ENCODE measurements at places on chromosomes 7 and 10.

DNA sequence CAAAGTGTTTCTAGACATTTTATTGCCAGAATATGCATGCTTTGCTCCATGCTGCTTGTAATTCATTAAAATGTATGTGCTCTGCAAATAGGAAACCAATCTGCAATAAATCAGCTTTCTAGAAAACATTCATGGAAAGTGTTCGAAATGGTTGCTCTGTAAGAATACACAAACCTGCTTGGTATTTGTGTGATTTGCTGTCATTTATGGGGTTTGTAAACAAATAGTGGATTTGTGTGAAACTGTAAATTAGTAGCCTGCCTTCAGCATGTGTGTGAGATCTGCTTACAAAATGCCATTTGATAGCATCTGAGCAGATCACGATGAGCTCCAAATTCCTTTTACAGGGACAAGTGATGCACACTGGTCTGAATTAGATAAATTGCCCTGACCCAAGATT lies 219.0 kb upstream of the CSTF2T start:
- DNase-seq: no peak

- no peak for DNase-seq
Measured at GRCh38 chr10:117552156-117552631, 9.6 kb downstream of the EMX2 start.

- DNase-seq: no peak
Measured at GRCh38 chr7:2737771-2738540, 50.0 kb downstream of the AMZ1 start.

DNA sequence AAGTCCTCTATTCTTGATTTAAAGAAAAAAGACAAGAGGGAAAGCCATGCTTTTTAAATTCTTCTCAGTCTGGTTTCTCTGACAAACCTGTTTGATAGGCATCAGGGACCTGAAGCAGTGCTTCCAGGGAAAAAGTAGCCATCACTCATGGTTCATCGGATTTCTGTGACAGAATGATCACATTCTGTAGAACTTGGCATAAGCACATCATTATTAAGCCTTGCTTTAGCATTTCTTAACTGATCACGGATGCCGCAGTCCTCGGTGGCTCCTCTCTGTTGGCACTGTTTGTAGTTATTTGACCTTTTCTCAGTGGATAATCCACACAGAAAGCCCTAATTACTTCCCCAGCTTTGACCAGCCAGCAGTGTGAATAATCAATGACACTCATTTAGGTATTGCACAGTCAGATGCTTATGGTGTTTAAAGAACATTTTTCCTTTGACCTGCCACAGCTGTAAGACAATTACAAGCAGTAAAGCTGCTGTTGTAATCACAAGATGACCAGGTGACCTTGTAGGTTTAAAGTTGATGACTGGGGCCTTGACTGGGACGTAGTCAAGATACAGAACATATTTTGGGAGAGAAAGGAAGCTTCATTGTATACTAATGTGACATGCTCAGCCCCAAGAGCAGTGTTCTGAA lies 64.4 kb upstream of the SKAP2 start:
- no peak for DNase-seq

- DNase-seq: no peak
Measured at GRCh38 chr10:119286516-119286915, 79.1 kb downstream of the GRK5 start.

DNA sequence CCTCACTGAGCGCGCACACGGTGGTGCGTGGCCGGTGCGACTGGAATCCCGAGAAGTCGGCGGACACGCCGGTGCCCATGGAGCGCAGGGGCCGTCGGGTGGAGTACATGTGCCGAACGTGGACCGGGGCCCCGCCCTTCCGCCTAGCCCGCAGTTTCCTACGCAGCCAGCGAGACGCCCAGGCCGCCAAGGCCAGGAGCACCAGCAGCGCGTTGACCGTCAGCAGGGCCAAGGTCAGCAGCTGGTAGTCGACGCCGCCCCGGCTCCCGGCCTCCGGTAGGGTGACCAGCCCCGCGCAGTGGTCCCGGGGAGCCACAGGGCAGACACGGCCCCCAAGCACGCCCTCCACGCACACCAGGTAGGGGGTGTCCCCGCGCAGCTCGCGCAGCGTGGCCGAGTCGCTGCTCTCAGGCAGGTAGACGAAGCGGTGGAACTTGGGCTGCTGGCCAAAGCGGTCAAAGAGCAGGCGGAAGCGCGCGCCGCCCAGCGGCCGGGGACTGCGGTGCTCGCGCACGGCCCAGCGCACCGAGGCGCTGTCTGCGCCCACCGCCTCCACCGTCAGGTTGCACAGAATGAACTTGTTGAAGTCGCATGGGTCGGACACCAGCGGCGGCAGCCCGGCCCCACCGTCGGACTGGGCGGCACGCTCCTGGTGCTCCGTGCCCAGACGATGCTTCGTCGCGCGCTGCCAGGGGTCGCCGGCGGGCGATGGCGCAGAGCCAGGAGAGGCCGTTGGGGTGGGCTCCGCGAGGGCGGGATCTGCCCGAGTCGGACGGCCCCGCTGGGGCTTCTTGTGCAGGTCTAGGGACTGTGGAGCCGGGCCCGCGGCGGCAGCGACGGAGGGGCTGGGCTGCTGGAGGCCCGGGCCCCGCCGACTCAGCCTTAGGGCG lies 2.2 kb downstream of the TRIL start:
- peak; percentile 75 for DNase-seq

DNA sequence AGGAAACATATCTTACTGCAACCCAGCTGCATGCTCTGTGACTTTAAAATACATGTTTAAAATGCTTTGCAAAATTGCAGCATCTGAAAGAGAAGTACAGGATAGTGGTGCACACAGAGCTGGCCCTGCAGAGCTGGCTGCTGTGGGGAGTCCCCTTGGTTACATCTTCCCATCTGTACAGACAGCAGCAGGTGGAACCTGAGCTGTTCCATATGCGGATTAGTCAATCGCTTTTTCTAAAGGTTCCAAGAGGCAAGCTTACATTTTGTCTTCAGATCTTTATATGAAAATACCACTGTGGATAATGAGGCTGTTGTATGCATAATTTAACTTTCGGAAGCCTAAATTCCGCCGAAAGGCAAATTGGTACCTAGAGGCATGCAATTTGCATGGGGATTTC lies 444.1 kb downstream of the NRG3 start:
- DNase-seq: no peak

DNA sequence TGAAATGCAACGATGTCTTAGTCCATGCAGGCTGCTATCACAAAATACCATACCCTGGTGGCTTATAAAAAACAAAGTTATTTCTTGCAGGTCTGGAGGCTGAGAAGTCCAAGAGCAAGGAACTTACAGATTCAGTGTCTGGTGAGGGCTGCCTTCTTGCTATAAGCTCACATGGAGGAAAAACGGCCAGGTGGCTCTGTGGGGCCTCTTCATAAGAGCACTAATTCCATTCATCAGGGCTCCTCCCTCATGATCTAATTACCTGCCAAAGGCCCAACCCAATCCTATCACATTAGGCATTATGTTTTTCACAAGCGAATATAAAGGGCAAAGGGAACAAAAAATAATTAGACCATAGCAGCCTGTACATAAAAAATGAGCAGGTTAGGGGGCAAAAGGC lies 35.4 kb downstream of the PAPSS2 start:
- DNase-seq: no peak

All from OCI-M1 (cell line).